ENCODE measurements at places on chromosomes 16 and 17.

DNA sequence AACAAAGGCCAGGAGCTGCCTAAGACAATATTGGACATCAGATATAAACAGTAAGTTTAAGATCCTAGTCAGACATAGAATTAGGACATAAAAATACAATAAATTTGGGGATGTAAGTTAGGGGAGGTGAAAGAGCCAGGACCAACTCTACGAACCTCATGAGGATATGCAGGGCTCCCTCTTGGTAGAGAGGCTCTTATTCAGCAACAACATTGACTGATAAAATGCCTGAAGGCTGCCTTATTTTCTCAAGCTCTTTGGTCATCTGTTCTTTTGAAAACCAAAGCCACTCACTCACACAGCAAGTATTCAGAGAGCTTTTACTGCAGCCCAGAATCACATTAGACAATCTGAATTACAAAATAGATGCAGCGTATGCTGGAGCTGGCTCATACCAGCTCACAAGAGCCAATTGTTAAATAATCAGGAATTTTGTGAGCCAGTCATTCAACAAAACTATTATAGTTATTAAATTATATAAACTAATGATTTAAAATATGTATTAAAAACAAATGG lies 108.6 kb upstream of the CLEC3A start:
- DNase-seq = no peak

GRCh38 chr17:39636927-39637736 lies at the start of gene STARD3:
STARD3 (plus strand) TSS chr17:39637144; CDS start chr17:39653532, 16,388 bp downstream.
- peak; percentile 11 for DNase-seq

DNA sequence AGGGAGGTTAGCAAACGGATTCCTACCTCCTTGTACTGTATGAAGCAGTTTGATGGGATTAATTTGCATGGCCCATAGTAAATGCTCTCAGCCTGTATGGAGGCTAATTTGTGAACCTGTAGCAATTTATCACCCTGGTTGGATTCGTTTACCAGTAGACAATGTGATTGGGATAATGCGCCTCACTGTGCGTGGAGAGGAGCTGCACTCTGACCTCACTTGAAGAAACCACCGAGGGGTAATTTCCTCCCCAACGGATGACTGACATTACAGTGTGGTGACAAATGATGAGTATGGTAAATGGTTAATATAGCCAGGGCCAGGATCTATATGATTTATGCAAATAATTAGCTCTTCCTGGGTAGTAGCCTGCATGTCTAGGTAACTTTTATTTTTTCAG lies 479.1 kb upstream of the RBFOX1 start:
- DNase-seq = no peak

- DNase-seq = no peak
These were observed 6.8 kb upstream of the TMEM100 start for GRCh38 chr17:55729484-55729883.

DNA sequence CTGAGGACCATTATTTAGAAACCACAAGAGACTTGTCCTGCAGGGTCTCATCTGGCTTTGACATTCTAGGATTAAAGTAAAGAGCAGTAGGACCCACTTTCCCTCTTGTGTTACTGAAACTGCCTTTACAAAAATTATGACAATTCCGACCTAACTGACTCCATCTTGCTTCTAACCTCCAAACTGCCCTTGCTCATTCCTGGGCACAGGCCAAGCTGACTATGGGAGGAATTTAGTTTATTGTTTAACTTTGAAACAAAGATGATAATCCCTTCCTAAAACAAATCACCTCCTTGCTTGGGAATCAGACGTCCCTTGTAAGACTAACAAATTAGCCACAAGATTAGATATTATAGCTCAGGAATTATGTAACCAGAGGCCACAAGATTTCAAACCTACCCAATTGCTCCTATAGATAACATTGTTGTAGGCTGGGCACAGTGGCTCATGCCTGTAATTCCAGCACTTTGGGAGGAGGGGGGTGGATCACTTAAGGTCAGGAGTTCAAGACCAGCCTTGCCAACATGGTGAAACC lies 87.0 kb upstream of the FBXO47 start:
- no peak for DNase-seq

GRCh38 chr17:61065263-61065773 lies 334.3 kb upstream of the TBX2 start:
- no peak for DNase-seq

- DNase-seq = no peak
These were observed 64.2 kb upstream of the TNRC6C start for GRCh38 chr17:77894126-77894956.

DNA sequence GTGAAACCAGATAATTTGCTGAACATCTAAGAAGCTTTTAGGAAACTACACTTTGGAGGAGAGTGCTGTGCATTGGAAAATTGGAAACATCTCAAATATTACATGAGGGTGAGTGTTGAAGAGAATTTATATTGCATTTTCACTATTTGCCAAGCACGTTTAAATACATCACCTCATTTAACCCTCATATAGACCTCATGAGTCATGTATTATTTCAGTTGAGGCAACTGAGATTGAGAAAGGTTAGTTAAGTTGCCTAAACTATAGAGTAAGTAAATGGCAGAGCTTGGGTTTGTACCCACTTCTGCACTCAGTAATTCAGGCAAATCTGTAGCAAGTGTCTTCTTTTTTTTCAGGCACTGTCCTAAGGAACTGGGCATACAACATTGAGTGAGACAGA lies 3.7 kb upstream of the NLK start:
- DNase-seq = no peak

- DNase-seq = no peak
These were observed 52.1 kb downstream of the KLHDC4 start for GRCh38 chr16:87713451-87714229.

- no peak for DNase-seq
These were observed 35.8 kb upstream of the HAPSTR1 start for GRCh38 chr16:9055661-9056060.

- DNase-seq = no peak
These were observed 14.3 kb downstream of the SLC16A3 start for GRCh38 chr17:82242977-82243647.

DNA sequence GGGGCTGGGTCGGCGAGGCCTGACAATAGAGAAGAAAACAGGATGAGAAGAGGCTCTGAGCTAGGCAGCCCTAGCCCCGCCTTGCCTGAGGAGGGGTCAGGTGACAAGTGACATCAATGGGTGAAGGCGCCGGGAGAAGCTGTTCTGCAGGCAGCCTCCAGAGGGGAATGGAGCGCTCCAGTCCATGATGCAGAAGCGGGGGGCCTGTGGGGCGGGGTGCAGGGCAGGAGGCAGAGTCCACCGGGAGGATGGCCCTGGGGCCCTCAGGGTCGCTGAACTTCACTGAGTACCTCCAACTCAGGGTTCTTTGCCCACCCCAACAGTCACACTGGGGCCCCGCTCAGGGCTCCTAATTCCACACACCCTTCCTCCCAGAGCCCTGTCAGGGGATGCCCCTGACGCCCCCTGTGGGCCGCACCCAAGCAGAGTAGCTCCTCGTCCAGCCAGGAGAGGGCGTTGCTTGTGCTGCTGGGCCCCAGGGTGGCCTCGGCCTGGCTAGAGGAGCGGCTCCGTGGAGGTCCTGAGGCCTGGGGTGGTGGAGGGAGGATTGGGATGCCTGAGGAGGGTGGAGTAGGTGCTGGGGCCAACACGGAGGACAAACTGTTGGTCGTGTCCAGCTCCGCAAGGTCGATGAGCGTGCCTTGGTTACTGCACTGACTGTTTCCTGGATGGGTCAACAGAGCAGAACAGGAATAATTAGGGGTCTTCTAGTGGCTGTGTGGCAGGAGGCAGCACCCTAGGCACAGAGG lies 20.8 kb downstream of the GGA3 start:
- DNase-seq = no peak

- DNase-seq = no peak
These were observed 340.3 kb upstream of the TNRC6C start for GRCh38 chr17:77618173-77618572.

GRCh38 chr17:5976251-5976650 lies 93.9 kb upstream of the WSCD1 start:
- DNase-seq = no peak

- DNase-seq = no peak
These were observed 23.4 kb downstream of the RNFT1 start for GRCh38 chr17:59941131-59941530.

GRCh38 chr17:62827746-62828485 lies 19.8 kb upstream of the MARCHF10 start:
- no peak for DNase-seq

DNA sequence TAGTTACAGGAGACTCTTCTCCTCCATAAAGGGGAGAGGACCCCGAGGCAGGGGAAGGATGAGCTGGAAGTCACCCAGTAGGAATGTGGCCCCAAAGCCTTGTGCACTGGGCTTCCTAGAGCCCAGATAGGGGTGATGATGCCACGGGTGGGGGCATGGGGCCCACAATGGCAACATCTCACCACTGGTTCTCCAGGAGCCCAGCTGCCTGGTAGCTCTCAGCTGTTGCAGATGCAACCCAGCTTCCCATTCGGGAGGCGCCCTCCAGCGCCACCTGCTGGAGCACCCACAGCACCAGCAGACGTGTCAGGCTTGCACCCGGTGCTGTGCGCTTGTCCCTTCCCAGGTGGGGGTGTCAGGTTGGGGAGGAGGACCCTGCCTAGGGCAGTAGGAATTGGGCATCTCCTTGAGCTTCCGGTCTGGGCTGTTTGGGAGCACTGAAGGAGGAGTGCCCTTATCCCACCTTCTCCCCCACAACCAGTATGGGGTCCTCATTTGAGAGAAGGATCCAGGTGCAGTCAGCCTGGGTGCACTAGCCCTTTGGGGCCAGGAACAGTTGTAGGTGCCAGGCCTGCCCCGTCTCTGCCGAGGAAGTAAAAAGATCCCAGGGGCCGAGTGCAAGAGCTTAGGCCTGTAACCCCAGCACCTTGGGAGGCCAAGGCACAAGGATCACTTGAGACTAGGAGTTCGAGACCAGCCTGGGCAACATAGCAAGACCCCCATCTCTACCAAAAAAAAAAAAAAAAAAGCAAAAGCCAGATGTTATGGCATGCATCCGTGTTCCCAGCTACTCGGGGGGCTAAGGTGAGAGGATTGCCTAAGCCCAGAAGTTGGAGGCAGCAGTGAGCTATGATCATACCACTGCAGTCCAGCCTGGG lies 14.4 kb downstream of the CDIPT start:
- DNase-seq = no peak

GRCh38 chr16:65908568-65908967 lies 457.9 kb upstream of the CDH5 start:
- no peak for DNase-seq

- DNase-seq = no peak
These were observed 23.5 kb downstream of the GSG1L start for GRCh38 chr16:28040039-28040438.

DNA sequence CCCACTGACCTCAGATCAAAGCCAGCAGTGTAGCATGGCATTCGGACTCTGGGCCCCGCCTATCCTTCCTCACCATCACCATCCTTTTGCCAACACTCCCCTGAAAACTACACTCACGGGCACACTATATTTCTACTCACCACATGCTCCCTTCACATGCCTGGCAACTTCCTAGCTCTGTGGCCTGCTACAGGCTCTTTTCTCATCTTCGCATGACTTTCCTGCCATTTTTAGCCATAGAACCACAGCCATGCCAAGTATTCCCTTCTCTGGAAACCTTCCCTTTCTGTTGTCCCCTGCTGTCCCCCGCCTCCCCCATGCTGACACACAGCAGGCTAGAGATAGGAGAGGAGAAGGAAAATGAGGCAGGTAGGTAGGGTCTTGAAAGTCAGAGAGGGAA lies 45.5 kb upstream of the MMP2 start:
- DNase-seq = no peak

DNA sequence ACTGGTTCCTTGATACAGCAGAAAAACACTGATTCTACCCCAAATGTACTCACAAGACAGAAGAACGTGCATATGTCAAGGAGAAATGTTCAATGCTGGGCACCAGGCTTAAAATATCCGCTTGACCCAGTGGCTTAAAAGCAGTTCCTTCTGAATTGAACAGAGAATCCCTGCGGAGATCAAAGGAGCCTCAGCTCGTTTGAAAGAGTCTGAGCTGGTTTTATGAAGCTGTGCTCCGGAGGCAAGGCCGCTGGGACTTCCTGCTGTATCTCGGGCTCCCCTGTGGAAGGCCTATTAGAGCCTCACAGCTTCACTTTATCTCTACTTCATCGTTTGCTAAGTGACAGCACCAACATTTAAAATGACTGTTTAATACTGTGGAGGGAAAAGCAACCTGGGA lies 2.2 kb downstream of the LMF1 start:
- DNase-seq = no peak

DNA sequence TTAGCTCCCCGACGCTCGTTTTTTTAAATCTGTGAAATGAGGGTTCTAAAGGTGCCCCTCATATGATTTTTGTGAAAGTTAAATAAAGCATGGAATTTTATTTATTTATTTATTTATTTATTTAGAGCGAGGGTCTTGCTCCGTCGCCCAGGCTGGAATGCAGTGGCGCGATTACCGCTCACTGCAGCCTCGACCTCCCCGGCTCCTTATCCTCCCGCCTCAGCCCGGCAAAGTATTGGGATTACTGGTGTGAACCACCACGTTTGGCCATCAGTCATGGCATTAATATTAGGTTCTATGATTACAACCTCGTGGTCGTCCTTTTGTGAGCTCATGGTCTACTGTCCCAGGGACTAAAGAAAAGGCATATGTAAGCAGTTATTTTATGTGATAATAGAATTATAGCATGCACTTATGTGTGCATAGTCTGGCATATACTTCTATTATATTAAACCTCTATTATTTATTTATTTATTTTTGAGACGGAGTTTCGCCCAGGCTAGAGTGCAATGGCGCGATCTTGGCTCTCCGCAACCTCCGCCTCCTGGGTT lies 557 bp upstream of the LUC7L start:
- DNase-seq = no peak

DNA sequence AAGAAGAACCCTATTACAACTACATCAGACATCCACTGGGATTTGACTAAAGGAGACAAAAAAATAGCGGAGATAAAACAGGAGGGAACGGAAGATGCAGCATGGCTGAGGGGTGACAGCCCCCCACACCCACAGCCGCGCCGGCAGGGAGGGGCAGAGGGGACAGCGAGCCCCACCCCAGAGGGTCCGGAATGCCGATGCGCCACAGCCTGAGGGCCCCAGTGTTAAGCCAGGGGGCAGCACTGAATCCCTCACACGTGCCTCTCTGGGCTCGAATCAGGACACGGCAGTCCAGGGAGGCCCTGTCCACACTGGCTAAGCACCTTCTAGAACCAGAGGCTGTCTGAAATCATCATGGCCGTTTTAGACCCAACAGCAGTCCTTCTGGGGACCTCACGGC lies 18.8 kb downstream of the MAP1LC3B start:
- DNase-seq = no peak

DNA sequence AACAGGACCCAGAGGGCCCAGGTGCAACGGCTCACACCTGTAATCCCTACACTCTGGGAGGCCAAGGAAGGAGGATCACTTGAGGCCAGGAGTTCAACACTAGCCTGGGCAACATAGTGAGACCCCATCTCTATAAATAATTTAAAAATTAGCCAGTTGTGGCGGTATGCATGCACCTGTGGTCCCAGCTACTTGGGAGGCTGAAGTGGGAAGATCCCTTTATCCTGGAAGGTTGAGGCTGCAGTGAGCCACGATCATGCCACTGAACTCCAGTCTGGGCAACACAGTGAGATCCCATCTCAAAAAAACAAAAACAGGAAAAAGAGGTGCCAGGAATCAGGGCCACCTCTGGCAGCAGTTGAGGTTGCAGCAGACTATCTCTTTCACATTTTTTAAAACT lies 85.7 kb upstream of the NUDT7 start:
- DNase-seq = no peak

Data from GOT3 (cell line).